Spleen (tissue), 13 donors: ENCODE measurements at places on chromosomes 3 and 15. TPM values are rescaled to one million over a fixed set of nuclear protein-coding genes. Genes with fewer than 3 reads are reported as not detected.

- no peaks in the 10 kb centered on the region for H3K4me1 ChIP-seq
- no peak overlapping the region for H3K4me3 ChIP-seq
- no peaks in the 10 kb centered on the region for H3K27me3 ChIP-seq
- DNase-seq, result no peak
- H3K36me3 ChIP-seq, result no peaks in the 10 kb centered on the region
- no peak overlapping the region for H3K27ac ChIP-seq
Observed at GRCh38 chr15:48396020-48396419, 64.8 kb downstream of the DUT start.

DNA sequence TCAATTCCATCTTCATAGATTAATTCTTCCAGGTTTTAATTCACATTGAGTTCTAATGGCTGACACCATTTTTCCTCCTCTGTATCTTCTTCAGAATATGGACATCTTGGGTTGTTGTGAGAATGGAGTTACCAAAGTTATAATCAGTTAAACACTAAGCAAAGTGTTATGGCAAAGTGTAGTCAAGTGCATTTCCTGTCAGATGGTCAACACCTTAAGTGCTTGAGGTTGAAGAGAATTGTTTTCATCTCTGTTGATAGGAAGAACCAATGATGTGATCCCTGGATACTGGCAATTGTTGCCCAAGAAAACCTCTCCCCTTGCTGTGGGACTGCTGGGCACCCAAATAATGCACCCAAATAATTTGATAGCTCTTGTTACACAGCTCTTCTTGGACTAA is 102.6 kb upstream of the SATB1 start:
- no peaks in the 10 kb centered on the region for H3K36me3 ChIP-seq
- DNase-seq, result no peak
- no peaks in the 10 kb centered on the region for H3K4me1 ChIP-seq
- no peak overlapping the region for H3K27ac ChIP-seq

- DNase-seq, result no peak
- no peaks in the 10 kb centered on the region for H3K36me3 ChIP-seq
Observed at GRCh38 chr3:72633534-72633933, 214.7 kb downstream of the SHQ1 start.

GRCh38 chr3:106114848-106115247 is 246.0 kb upstream of the CBLB start:
- no peaks in the 10 kb centered on the region for H3K4me1 ChIP-seq
- H3K27ac ChIP-seq, result no peak overlapping the region
- DNase-seq, result no peak
- H3K27me3 ChIP-seq, result no peaks in the 10 kb centered on the region

CLRN1 gene
- not detected for polyA plus RNA-seq

ZNF385D gene
- polyA plus RNA-seq, result 0.29 TPM
